ENCODE measurements at places on chromosomes 5 and 9. TPM values are rescaled to one million over a fixed set of nuclear protein-coding genes. Genes with fewer than 3 reads are reported as not detected.

DNA sequence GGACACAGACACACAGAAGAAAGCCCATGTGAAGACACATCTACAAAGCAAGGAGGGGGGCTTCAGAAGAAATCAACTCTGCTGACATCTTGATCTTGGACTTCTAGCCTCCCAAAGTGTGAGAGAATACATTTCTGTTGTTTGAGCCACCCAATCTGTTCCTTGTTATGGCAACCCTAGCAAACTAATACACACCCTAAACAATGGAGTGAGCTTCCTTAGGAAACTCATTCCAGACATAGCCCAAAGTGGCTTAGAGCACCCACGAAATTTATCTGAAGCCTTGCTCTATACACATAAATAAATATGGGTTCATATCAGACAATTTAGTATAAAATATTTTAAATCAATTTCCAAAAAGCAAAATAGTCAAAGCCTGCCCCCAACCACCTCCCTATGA, 7.6 kb upstream of the TBC1D2 start:
- no peak for DNase-seq
- H3K36me3 ChIP-seq = no peaks in the 10 kb centered on the region
- H3K27me3 ChIP-seq = no peaks in the 10 kb centered on the region
- no peak overlapping the region for H3K27ac ChIP-seq

GRCh38 chr9:6961845-6962522, 204.2 kb downstream of the KDM4C start:
- H3K36me3 ChIP-seq = no peaks in the 10 kb centered on the region
- H3K27me3 ChIP-seq = no peaks in the 10 kb centered on the region
- no peak overlapping the region for H3K4me3 ChIP-seq
- H3K27ac ChIP-seq = no peak overlapping the region
- H3K4me1 ChIP-seq = peaks cover 8% of the 10 kb centered on the region

- no peak overlapping the region for H3K4me3 ChIP-seq
- peaks cover 30% of the 10 kb centered on the region for H3K27me3 ChIP-seq
- no peaks in the 10 kb centered on the region for H3K4me1 ChIP-seq
Measured at GRCh38 chr5:176798086-176798876, 12.1 kb upstream of the UNC5A start.

GRCh38 chr5:140996060-140996459, 29.8 kb downstream of the PCDHAC2 start:
- no peaks in the 10 kb centered on the region for H3K36me3 ChIP-seq
- H3K27ac ChIP-seq = no peak overlapping the region
- no peak for DNase-seq
- H3K27me3 ChIP-seq = peaks cover under 1% of the 10 kb centered on the region

GRCh38 chr5:15001517-15001916, 129.9 kb upstream of the ANKH start:
- peaks cover 66% of the 10 kb centered on the region for H3K27me3 ChIP-seq
- H3K36me3 ChIP-seq = no peaks in the 10 kb centered on the region
- H3K27ac ChIP-seq = no peak overlapping the region
- H3K4me3 ChIP-seq = no peak overlapping the region
- no peak for DNase-seq
- no peaks in the 10 kb centered on the region for H3K4me1 ChIP-seq

GRCh38 chr9:95181226-95181818, 136.2 kb downstream of the FANCC start:
- H3K4me1 ChIP-seq = peaks cover 3% of the 10 kb centered on the region
- H3K36me3 ChIP-seq = no peaks in the 10 kb centered on the region
- DNase-seq = no peak
- H3K27ac ChIP-seq = no peak overlapping the region
- H3K4me3 ChIP-seq = no peak overlapping the region

DNA sequence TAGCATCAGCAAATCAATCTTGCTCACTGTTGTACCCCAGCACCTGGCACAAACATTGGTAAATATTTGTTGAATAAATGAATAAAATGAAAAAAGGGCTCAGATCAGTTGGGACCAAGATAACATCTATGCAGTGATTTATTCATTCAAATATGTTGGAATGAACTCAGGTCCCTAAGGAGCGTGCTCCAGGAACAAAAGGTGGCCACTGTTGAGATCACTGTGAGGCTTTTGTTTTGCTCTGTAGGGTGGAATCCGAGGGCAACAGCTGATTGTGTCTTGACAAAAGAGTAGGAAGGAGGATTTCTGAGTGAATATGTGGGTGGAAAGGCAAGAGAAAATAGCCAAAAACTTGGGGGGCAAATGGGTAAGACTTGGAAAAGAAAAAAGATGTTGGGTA, 89.7 kb downstream of the PPP2R2B start:
- no peak overlapping the region for H3K4me3 ChIP-seq
- H3K4me1 ChIP-seq = peaks cover 46% of the 10 kb centered on the region
- peaks cover 12% of the 10 kb centered on the region for H3K36me3 ChIP-seq
- no peak for DNase-seq

DNA sequence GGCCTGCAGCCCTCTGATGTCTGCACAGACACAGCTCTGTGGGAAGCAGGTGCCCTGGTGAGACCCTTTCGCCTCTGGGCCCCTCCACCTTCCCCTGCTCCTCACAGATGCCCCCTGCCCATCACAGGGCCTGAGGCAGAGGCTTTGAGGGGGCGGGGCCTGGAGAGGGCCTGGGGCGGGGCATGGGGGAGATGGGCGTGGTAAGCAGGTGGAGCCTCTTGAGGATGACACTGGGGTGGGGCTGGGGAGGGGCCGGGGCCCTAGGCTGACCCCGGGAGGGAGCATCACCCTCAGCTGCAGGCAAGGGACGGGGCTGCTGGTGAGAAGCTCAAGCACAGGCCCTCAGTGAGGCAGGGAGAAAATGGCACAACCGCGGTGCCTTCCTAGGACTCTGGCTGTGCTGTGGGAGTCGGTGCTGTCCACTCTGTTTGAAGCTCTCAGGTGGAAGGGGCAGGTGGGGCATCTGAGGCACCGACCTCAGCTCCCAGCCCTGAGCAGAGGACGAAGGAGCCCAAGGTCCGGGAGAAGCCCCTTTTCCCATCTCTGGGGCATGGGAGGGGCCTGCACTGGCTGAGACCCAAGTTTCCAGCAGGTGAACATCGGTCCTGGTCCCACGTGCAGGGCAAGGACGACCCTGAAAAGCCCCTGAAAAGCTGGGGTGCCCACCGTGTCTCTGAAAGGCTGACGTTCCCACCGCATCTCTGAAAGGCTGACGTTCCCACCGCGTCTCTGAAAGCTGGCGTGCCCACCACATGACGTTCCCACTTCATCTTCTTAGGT, 17.5 kb upstream of the SLC9A3 start:
- peaks cover 9% of the 10 kb centered on the region for H3K4me1 ChIP-seq
- no peaks in the 10 kb centered on the region for H3K36me3 ChIP-seq
- H3K27ac ChIP-seq = no peak overlapping the region
- DNase-seq = peak; percentile 58
- no peak overlapping the region for H3K4me3 ChIP-seq

- H3K27me3 ChIP-seq = peaks cover 14% of the 10 kb centered on the region
- no peak for DNase-seq
- peaks cover 53% of the 10 kb centered on the region for H3K4me1 ChIP-seq
- H3K27ac ChIP-seq = peak overlapping the region; percentile 22
- H3K36me3 ChIP-seq = no peaks in the 10 kb centered on the region
Measured at GRCh38 chr5:139760066-139761056, 35.2 kb upstream of the PSD2 start.

DNA sequence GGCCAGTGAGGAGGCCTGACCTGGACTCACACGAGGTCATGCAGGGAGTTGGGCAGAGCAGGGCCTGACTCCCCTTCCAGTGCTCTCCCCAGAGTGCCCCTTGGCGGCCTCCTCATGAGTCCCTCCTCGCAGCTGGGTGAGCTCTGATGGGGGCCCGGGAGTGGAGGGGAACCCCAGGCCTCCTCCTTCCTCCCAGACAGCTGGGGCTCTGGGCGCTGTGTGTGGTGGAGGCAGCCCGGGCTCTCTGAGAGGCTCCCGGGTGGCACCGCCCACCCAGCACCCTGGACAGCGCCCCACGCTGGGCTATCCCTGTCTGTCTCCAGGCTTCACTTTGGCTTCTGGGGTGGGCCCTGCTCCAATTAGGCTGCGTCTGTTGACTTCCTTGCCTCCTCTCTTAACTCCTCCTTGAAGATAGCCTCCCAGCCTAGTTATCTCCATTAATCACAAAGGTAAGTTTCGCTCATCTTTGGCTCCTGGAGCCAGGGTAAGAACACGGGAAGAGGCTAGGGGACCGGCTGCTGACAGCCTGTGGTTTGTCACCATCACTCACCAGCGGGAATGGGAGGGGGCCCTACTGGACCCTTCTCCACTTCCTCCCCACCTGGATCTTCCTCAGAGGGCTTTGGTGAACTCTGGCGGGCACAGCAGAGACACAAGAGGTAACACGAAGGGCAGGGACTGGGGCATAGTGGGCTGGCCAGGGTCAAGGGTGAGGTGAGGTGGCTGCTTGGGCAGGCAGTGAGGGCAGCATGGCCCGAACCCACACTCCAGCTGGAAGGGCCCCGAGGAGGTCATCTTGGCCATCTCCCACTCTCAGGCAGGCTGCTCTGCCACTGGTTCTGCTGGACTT, 13.1 kb downstream of the PSD2 start:
- DNase-seq = peak; percentile 62
- no peak overlapping the region for H3K4me3 ChIP-seq
- H3K27ac ChIP-seq = no peak overlapping the region
- no peaks in the 10 kb centered on the region for H3K36me3 ChIP-seq

DNA sequence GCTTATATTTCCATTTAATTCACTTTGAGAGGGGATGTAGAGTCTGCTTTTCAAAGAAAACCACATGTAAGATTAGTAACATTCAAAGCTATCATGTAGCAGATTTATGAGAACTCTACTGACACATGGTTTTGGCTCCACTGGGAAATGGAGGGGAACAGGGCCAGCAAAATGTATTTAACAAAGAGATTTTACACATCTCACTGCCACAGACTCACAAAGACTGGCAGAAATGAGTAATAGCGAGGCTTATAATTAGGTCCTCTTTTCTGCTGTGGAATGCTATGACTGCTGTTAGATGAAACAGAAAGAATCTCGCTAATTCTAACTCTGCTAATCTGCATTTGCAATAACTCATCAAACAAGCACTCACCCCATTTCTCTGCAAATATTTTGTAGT, 4.5 kb downstream of the DAP start:
- peaks cover 37% of the 10 kb centered on the region for H3K4me1 ChIP-seq
- H3K27ac ChIP-seq = peak overlapping the region; percentile 66
- peaks cover 11% of the 10 kb centered on the region for H3K36me3 ChIP-seq

- DNase-seq = no peak
- peaks cover 2% of the 10 kb centered on the region for H3K36me3 ChIP-seq
- no peaks in the 10 kb centered on the region for H3K27me3 ChIP-seq
- H3K4me3 ChIP-seq = no peak overlapping the region
Measured at GRCh38 chr5:64077589-64077988, 88.1 kb upstream of the RNF180 start.

- peaks cover 31% of the 10 kb centered on the region for H3K4me1 ChIP-seq
- no peaks in the 10 kb centered on the region for H3K36me3 ChIP-seq
- H3K27ac ChIP-seq = no peak overlapping the region
Measured at GRCh38 chr9:128078504-128079434, 10.7 kb downstream of the SLC25A25 start.

DNA sequence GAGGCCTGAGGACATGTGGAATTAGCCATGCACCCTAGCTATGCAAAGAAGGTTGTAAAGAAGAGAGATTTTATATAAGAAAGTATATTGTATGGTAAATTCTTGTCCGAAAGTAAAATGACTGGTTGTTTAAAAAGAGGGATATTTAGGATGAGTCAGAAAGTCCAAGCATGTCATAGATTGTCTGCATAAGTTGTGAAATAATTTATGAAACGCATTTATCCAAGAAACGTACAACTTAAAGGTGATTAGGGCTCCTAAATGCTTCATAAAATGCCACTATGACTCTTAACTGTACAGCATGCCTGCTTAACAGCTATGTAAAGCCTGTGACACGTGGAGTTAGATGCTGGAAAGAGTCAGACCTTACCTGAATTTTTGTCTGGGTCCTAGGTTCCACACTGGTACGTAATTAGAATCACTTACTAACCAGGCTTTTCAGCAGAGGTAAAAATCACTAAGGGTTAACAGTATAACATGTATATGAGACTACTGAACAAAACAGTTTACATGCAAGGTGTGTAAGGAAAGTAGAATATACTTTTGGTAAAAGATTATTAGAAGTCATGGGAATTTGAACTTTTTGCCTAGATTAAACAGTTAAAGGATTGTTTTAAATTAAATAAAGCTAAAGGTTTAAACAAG, 37.0 kb upstream of the ARL15 start:
- no peaks in the 10 kb centered on the region for H3K4me1 ChIP-seq
- H3K27ac ChIP-seq = no peak overlapping the region
- DNase-seq = no peak
- H3K4me3 ChIP-seq = no peak overlapping the region

DNA sequence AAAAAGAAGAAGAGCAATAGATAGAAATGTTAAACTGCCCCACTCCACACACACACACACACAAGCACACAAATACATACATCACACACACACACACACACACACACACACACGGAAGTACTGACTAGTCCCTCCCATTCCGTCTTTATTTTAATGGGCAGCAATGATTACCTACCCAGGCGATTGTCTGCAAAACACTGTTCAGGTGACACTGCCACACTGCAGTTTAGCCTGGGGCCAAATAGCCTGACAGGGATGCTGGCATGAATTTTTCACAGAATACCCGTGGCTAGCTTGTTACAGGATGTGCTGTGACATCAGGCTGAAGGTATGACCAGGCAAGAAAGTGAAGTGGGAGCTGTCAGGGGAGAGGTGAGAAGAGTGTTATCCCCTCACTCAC, 86.9 kb downstream of the FRMD3 start:
- H3K27me3 ChIP-seq = no peaks in the 10 kb centered on the region
- no peak overlapping the region for H3K4me3 ChIP-seq
- DNase-seq = no peak
- no peak overlapping the region for H3K27ac ChIP-seq
- H3K4me1 ChIP-seq = no peaks in the 10 kb centered on the region

- no peaks in the 10 kb centered on the region for H3K4me1 ChIP-seq
- DNase-seq = no peak
- H3K27me3 ChIP-seq = no peaks in the 10 kb centered on the region
- H3K36me3 ChIP-seq = no peaks in the 10 kb centered on the region
Measured at GRCh38 chr9:14245901-14246525, 67.9 kb downstream of the NFIB start.

DNA sequence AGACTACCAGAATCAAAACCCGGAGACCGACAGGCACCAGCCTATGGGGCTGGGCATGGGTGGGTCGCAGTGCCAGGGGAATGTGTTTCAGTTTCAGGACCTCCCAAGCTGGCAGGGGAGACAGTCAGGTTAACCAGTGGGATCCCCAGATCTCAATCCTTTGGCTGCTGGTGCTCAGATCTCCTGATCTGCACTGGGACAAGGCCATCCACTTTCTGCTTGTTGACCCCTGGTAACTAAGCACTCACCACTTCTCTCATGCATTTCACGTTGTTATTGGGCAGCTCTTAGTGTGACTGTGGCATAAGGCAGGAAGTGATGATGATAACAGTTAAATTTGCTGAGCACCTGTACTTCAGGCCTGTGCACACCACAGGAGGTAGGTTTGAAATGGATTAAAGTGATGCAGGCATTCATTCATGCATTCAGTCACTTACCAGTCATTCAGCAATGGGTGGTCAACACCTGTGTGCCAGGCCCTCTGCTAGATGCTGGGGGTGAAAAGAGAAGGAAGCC, 42.1 kb upstream of the STXBP1 start:
- no peaks in the 10 kb centered on the region for H3K27me3 ChIP-seq
- peaks cover 36% of the 10 kb centered on the region for H3K4me1 ChIP-seq
- peak; percentile 52 for DNase-seq
- peak overlapping the region; percentile 68 for H3K27ac ChIP-seq
- H3K36me3 ChIP-seq = no peaks in the 10 kb centered on the region

The RNF183 gene
- total RNA-seq = not detected

The SLC25A2 gene
- 0.67 TPM for total RNA-seq

The GARIN3 gene
- not detected for total RNA-seq

The LECT2 gene
- total RNA-seq = not detected

The EPB41L4B gene
- not detected for total RNA-seq

The IFNB1 gene
- not detected for total RNA-seq

The SIL1 gene
- 33.1 TPM for total RNA-seq

The ZNF883 gene
- total RNA-seq = 0.22 TPM

The PRLR gene
- total RNA-seq = not detected

The TAF11L10 gene
- not detected for total RNA-seq

The NDUFS4 gene
- 48.5 TPM for total RNA-seq
